HEK293T (cell line): ENCODE measurements at places on chromosomes 2 and 18.
A peak's percentile ranks its signal among the peaks of the same experiment; 100 is the strongest.

DNA sequence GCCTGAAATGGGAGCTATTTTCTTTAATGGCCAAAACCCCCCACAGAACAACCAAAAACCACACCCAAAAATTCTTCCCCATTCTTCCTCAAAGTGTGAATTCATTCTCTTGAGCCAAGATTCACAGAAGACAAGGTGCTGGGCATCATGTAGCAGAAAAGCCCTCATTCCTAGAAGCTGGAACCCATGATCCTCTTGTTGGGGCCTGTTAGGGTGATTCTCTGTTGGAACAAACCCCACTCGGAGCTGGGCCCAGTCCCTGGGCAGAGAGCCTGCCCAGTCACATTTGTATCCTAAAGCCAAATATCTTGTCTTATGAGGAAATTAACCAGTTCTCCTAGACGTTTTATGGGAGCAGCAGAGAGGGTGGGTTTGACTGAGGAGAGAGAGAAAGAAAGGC is 22.8 kb upstream of the VPS4B start:
- DNase-seq, result no peak

- no peak for DNase-seq
These were observed 22.5 kb upstream of the RASGRP3 start for GRCh38 chr2:33453905-33454479.

DNA sequence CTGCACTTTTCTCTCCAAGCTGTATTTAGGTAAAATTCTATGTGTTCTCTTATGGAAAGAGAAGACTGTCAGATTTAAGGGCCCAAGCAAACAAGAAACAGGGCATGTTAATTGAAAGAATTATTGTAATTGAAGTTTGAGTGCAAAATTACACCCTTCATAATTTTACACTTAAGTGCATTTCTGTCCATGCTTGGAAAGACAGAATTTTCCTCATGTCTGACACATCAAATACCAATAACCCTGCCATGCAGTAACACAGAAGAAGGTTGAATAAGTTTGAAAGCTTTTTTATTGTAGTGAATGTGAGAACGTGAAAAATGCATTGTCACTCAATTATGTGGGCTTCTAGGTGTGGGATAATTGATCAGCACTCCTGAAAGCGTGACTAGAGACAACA is 52.9 kb upstream of the PARD3B start:
- DNase-seq, result no peak

DNA sequence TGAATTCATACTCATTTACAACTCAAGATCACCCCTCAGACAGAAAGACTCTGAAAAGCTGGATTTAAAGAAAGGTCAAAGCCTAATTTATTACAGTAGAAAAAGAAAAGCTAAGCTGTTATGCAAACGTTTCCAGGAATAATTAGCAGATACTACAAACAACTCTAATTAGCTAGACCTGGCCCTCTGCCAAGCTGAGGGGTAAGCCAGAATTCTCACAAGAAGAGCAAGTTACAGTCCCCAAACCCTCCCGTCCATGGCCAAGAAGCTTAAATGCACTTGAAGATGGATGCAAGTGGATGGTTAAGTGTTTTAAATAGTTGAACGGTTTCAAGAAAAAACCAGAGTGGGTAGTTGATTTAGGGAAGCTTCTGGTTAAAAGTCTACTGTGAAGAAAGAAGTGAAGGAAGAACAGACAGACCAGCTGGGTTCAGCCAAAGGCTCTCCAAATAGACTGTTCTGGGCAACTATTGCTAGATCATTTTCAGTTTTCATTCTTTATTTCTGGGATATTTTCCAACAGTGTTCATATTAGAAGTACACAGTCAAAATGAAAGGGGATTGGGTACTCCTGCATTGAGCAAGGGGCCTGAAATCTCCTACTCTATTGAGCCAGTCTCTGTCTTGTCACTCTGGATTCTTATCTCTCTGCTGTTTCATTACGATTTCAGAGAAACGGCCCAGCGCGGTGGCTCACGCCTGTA is 4.8 kb downstream of the LMAN2L start:
- no peak for DNase-seq

GRCh38 chr2:240217431-240218301 is 77.2 kb upstream of the OTOS start:
- DNase-seq, result no peak

DNA sequence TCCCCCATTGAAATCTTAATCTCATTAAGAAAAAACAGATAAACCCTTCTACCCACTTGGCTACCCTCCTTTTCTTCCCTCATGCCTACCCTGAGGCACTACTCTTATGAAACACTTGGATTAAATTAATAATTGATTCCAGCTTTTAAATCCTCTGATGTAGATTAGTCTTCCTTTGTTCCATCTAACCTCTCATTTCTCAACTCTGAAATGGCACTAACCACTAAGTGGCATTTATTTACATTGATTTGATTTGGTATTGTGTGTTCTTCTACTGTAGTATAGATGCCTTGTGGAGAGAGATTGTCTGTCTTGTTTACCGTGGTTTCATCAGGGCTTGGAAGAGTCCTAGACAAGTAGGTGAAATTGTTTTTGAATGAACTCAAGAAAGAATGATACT is 26.7 kb downstream of the ITGA4 start:
- DNase-seq, result no peak

GRCh38 chr2:20868377-20868776 is 45.5 kb upstream of the LDAH start:
- no peak for DNase-seq

DNA sequence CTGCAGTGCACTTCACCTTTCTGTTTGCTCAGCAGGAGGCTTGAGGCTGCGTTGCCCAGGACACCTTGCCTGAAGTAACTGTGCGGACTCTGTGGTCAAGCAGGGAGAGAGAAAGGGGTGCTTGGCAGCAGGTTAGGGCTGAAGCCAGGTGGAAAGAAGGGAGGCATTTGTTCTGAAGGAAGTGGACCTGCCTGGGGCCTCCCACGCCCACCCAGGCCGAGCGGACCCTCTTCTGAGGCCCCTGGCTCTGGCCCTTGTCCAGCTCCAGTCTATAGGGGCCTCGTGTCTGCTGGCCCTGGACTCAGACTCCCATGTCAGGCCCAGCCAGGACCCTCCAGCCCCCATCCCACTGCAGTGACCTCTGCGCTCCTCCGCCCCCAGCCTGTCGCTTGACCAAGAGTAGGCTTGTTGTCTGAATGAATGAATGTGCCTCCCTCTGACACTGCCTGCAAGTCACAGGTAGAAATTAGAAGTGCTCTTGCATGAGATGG is 2.5 kb downstream of the SNED1 start:
- DNase-seq, result no peak

DNA sequence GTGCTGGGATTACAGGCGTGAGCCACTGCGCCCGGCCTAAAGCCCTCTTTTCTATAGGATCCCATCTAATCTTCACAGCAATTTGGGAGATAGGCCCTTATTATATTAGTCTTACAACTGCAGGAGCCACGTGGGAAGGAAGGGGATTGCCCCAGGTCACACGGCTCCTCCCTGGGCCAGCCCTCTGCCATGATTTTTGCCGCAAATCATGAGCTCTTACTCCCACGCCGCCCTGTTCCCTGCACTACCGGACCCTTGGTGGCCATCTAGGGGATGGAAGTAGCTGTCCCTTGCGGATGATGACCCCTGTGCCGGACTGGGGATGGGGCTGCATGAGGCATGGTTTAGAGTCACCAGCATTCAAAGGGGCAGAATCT is 28.4 kb upstream of the PTMA start:
- no peak for DNase-seq

GRCh38 chr2:84022810-84023431 is 436.2 kb downstream of the SUCLG1 start:
- peak; percentile 37 for DNase-seq

DNA sequence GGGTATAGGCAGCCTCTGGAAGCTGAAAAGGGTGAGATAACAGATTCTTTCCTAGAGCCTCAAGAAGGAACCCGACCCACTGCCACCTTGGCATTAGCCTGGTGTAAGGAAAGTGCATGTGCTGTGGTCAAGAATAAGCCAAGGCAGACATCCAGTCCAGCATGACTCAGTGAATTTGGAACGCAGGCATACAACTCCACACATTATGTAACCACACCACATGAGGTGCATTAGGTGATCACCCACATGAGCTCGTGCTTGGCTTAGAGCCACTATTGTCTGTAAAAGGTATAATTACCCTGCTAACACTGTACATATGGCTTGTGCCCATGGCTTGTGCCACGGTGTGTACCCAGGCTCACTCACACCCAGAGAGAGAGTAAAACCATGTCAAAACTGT is 583.7 kb upstream of the HNMT start:
- DNase-seq, result no peak

- DNase-seq, result no peak
These were observed 89.6 kb downstream of the TCF7L1 start for GRCh38 chr2:85222792-85223191.

DNA sequence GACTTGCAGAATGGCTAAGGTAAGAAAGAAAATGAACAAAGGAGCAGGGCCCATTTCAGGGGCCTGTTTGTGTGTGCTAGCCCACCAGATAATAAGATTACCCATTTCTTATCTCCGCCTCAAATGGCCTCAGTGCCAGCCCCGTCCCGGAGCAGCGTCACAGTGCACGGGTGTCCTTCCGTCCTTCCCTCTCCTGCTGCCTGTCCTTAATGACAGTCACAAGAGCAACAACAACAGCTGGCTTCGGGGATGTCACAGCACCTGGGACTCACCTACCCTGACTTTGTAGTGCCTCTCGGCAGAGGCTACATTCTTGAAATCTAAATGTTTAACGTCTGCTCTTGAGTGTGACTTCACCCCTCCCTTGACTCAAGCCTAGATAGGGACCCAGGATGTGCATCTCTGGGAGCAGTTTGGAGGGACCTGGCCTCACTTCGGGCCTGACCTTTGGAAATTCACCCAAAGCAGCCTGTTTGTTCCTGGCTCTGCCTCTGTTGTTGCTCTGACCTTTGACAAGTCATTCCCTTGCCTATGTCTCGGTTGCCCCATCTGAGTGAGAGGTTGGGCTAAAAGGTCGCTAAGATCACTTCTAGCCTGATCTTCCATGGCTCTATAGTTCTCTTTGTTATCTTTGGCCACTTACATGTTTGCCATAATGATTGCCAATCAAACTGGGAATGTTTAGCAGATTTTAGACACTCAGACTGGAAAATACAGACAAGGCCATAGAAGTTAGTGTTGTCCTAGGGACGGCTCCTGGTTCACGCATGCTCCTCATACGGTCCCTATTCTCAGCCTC is 122.5 kb downstream of the KLHL29 start:
- no peak for DNase-seq

DNA sequence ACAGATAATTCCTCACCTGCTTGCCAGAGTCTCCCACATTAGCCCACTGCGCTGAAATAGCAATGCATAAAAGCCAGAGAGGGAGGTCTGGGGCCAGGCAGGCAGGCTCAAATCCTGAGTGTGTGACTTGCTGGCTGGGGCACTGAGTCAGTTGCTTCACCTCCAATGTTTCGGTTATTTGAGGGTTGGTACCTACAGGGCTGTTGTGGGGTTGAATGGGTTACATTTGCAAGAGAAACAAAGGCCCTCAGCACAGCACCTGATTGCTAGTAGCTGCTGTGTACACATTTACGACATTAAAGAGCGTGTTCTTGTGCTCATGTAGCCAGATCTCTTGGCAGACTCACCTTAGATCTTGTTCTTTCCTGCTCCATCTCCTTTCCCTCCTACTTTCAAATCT is 34.1 kb upstream of the FAM110C start:
- no peak for DNase-seq

DNA sequence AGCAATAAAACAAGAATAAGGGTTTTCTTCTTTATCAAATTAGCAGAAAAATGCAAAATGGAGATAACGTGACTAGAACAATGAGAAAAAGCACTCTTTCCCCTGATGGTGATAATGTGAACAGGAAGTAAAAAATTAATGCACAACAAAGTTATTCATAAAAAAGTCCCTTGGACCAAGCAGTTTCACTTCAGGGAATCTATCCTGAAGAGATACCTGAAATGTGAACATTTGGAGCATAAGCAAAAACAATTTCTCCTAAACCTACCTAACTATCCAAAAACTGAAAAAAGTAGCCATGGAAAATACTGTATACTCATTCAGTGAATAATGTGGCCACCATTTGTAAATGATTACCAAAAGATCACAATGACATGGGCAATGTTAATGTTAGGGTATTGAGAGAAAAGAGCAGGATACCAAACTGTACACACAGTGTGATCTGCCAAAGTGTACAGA is 48.7 kb downstream of the TRIP12 start:
- DNase-seq, result no peak

- DNase-seq, result no peak
These were observed 35.0 kb downstream of the TMEM177 start for GRCh38 chr2:119713819-119714490.

- no peak for DNase-seq
These were observed 408.9 kb downstream of the MEIS1 start for GRCh38 chr2:66843847-66844246.

DNA sequence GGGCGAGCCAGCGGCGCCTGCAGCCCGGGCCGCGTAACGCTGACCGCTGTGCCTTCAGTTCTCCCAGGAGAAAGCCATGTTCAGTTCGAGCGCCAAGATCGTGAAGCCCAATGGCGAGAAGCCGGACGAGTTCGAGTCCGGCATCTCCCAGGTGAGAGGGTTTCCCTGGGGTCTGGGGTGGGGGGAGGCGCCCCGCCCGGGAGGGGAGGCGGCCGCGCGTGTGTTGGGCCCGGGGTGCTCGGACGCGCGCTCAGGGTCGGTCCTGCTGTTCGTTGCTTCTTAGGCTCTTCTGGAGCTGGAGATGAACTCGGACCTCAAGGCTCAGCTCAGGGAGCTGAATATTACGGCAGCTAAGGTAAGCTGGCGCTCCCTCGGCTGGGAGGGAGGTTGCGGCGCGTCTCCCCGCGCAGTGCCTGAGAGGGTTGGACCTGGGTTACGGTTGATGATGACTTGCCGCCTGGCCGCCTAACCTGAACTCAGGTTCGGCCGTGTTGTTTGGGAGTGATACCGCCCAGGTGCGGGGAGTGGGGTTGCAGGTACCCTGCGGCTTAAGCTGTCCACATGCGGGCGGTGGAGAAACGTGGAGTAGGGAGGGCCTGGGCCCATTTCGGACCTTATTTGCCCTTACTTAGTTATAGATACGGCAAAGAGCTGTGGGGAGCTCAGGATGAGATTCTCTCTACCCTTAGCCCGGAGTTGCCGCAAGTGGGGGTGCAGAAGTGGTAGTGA is 638 bp downstream of the RPS7 start:
- no peak for DNase-seq

GRCh38 chr2:196459539-196459938 is 180.0 kb upstream of the CCDC150 start:
- no peak for DNase-seq

DNA sequence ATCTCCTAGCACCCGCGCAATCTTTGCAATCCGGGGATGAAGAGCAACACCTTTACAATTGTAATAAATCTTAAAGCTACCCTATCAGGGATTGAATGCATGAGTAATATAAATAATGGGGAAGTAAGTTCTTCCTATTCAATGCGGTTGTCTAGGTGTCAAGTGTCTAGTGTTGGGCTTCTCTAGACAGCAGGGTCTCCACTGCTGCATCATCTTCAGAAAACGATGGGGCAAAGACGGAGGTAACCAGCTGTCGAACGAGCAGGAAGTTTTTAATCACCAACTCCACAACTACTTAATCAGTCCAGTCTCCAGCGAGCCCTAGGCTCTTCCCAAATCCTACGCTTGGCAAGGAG is 573 bp downstream of the STAM2 start:
- no peak for DNase-seq

GRCh38 chr2:96502891-96503636 is 2.1 kb downstream of the NEURL3 start:
- no peak for DNase-seq
